NCI-H510A treated with DMSO at 0.1 percent for 48 hours (cell line): ENCODE measurements at places on chromosomes 3 and 15.

DNA sequence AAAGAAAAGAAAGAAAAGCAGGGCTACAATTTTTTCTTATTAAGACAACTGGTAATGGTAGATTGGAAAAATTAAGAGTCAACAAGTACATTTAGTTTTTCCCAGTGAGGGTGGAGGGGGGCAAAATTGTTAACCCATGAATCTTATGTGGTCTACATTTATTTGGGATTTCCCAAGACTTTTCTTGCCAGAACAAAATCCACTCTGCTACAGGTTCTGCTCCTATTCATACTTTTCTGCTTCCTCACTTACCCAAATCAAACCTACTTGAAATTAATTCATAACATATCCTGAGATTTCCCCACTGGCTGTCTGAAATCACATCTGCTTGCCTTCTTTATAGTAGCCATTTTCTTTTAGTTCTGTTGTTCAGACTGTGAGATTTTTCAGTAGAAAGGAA, 41.1 kb downstream of the VGLL3 start:
- no peak for DNase-seq

DNA sequence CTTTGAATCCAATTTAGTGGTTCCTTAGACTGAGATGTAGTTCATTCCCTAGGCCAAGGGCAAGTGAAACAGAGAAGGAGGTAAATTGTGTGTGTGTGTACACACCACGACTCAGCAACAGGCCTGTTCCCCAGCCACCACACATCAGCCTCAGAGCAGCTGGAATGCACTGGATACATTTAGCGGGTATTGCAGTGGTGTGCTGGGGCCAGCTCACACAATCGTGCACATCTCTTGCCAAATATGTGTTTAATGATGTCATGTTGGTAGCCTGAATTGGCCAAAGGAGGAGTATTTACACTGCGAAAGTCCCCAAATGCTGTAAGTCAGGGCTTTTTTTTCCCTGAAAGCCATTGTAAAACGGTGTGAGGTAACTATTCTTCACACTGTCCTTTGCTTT, 82.3 kb downstream of the RBPMS2 start:
- DNase-seq: no peak

DNA sequence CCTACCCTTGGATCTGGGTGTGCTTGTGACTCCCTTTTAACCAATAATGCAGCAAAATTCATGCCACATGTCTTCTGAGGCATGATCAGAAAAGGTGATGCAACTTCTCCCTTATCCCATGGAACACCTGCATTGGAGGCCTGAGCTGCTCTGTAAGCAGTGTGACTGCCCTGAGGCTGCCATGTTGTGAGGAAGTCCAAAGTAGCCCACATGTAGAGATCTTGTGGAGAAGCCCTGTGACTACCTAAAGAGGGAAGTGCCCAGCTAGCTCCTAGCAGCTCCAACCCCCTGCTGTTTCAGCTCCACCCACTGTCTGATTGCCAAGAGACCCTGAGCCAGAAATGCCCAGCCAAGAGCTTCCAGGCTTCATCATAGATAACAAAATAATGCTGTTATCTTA, 6.4 kb upstream of the NR1D2 start:
- no peak for DNase-seq

DNA sequence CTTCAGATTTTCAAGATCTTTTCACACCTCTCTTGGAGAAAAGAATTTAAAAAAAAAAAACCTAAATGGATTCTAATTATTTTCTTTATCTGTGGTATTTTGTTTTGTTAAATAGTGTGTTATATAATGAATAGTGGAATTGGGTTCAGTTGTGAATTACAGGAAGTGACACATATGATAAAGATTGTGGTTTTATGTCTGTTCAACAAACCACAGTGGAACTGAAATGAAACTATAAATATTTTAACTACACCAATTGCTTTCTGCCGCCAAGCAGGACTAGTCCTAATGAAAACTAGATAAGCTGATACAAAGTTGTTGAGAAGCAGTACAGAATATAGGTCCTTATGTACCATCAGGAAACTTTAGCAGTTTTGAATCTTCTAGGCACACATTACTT, 121.6 kb downstream of the UBE2E2 start:
- DNase-seq: no peak

DNA sequence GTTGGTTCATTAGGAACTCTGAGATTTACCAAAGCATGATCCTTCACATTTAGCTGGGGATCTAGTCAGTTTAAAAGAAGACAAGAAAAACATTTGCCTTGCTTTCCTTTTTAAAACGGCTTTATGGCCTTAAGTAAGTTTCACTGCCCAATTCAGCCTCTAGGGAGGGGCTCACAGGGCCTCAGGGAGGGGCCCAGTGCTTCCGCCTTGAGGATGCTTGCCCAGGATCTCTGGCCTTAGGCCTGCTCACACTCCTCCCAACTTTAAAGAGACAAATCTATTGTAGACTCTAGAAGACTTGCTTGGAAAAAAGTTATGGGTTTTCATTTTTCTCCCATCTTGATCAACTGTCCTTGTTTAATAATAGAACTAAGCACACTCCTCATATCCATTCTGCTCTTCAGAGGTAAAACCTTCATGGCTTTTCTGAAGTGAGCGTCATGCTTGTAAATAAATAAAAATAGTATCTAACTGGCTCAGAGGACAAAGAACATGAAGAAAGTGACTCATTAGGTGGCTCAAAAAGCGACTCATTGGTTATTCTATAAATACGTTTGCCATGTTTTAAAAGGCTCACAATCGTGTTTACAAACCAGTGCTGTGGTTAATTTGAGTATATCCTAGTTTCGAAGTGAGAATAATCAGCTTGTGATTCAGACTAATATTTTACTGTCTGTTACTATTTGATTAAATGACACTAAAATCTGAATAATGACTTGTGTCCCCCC, 13.7 kb downstream of the PDHB start:
- no peak for DNase-seq

- no peak for DNase-seq
Measured at GRCh38 chr3:46089237-46090011, 62.1 kb upstream of the XCR1 start.

- no peak for DNase-seq
Measured at GRCh38 chr3:25386686-25387255, 41.3 kb upstream of the RARB start.

- no peak for DNase-seq
Measured at GRCh38 chr3:170727754-170728153, 141.9 kb upstream of the SLC7A14 start.

DNA sequence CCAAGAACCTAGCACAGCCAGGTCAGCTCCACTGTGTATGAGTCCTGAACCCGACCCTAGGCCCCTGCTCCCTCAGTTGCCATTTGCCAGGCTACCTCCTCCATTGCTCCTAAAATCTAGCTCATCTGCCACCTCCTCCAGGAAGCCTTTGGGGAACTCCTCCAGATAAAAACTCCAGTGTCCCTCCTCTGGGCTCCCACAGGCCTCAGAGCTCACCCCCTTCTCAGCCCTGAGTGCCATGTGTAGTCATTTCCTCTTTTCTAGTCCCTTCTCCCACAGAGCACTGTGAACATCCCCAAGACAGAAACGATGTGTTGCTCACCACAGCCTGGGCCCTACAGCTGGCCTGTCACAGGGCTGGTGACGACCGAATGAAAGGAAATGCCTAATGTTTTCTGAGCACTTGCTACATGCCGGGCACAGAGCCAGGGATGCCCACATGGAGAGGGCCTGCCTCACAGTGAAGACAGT, 61.0 kb downstream of the IQSEC1 start:
- DNase-seq: peak; percentile 14

- DNase-seq: no peak
Measured at GRCh38 chr3:168155303-168155702, 59.6 kb upstream of the GOLIM4 start.

- no peak for DNase-seq
Measured at GRCh38 chr3:8529181-8529637, 27.6 kb downstream of the LMCD1 start.

DNA sequence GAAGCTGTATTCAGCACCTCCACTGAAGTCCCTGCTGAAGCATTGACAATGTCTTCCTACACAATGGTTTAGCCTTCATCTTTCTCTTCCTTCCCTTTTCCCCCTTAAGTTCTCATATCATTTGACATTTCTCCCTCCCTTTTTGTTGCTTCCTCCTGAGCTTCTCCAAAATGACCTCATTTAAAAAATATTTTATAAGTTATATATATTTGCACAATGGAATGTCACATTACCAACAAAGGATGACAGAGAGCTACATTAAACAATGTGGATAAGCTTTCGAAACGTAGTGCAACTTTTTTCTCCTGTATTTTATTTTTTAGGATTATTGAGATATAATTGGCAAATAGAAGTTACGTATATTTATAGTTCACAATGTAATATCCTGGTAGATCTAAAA, 13.2 kb upstream of the DLG1 start:
- no peak for DNase-seq

GRCh38 chr3:45441584-45442310, 53.4 kb downstream of the LARS2 start:
- DNase-seq: no peak

- no peak for DNase-seq
Measured at GRCh38 chr3:54299169-54299935, 177.0 kb downstream of the CACNA2D3 start.

GRCh38 chr15:90099868-90100831, 2.1 kb downstream of the IDH2 start:
- no peak for DNase-seq

GRCh38 chr3:18223974-18224373, 201.2 kb downstream of the SATB1 start:
- no peak for DNase-seq

GRCh38 chr3:191143224-191143623, 55.8 kb upstream of the OSTN start:
- no peak for DNase-seq

GRCh38 chr3:141103503-141103902, 52.4 kb downstream of the SPSB4 start:
- no peak for DNase-seq

DNA sequence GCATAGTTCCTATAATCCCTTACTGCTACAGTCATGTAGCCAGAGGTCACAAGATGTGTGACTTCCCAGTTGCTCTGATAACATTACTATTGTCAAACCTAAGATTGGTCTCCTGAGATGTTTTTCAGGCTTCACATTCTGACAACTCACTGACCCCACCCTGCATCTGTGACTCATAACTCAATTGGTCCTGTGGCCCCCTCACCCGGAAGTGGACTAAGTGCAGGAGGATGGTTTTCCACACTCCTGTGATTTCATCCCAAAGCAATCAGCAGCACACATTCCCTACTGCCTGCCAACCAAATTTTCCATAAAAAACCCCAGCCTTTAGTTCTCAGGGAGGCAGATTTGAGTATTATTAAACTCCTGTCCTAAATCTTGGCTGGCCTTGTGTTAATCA, 564.9 kb upstream of the ZNF385D start:
- no peak for DNase-seq

DNA sequence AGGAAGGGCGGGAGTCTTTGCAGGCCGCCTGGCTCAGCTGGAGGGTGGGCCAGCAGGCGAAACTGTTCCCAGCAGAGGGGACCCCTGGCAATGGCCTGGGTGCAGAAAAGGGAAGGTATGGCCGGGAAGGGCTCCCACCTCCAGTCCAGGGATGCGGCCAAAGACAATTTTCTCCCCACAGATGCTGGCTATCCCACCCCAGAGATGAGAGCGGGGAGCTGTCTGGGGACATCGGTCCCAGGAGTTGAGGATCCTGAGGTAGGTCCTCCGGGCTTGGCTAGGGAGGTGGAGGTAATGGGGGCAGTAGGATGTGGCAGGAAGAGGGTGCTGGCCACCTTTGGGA, 1.7 kb downstream of the SEMA3G start:
- no peak for DNase-seq

GRCh38 chr15:66452971-66453580, 44.5 kb downstream of the SNAPC5 start:
- no peak for DNase-seq

DNA sequence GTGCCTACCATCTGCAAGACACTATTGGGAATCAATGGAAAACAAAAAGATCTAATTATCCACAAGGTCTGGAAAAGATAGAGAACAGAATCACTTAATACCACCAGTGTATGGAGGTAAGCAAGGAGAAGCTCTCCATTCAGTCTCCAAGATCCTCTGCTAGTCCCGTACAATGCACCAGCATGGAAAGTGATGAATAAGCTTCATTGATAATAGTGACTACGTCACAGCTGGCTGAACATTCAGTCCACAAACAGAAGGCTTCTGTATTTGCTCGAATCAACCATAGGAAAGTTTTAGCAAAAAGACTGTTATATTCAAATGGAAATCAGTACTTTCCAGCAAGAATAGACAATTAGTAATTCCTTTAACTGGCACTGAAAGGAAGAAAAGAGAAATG, 42.9 kb downstream of the IGSF11 start:
- DNase-seq: no peak

DNA sequence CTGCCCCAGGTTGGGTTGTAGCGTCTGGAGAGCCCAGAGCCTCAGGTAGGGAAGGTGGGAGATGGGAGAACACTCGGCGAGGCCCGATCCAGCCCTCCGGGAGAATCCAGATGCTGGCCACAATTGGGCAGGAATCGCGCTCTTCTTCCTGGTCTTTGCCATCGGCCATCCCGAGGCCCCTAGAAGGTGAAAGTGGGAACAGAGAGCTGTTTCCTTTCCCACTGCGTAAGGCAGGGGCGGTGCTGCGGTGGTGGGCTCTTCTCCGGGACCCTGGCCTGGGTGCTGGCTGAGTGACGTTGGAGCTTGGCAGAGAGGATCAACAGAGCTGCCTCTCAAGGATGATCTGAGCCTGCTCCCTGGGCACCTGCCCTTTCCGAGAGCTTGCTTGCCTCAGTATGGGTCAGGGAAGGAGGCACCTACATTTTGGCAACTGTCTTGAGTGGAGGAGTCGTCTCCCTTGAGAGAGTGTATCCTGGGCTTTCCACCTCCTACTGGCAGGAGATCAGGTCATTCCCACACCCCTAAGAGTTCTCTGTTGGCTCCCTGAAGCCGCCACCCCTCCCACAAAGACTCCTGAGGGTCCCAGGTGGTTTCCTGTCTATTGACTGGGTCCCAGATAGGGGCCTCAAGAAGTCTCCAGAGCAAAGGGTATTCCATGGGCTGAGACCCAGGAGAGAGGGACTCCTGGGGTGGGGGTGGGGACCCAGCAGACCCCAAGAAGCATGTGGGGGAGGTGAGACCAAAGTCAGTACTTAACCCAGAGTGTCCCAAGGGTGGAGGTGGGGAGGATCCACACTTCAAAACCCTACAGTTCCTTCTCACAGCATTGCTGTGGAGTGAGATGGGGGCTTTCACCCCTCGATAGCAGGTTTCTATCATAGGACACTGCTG, 1.6 kb downstream of the C15orf39 start:
- DNase-seq: no peak

GRCh38 chr3:184737641-184738505, 26.0 kb upstream of the MAGEF1 start:
- peak; percentile 29 for DNase-seq

DNA sequence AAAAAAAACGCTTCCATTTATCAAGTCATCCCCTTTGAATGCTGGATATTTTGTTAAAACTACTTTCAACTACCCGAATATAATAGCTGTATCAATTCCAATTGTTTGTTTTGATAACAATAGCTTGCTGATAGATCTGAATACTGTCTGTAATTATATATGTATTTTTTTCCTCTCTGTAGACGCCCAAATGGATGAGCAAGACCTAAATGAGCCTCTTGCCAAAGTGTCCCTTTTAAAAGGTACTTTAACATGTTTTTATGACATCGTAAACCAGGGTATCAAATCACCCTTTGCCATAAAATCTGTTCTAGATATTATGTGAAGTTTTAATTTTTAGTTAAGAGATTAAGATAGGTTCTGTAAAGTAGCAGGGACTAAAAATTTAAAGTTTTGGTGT, 111.5 kb upstream of the FLNB start:
- DNase-seq: no peak
